ENCODE measurements at places on chromosomes 12 and 14.

- H3K4me1 ChIP-seq: no peaks in the 10 kb centered on the region
- DNase-seq: no peak
- no peaks in the 10 kb centered on the region for H3K27me3 ChIP-seq
- H3K36me3 ChIP-seq: no peaks in the 10 kb centered on the region
These were observed 336.3 kb downstream of the NOVA1 start for GRCh38 chr14:26261368-26262122.

DNA sequence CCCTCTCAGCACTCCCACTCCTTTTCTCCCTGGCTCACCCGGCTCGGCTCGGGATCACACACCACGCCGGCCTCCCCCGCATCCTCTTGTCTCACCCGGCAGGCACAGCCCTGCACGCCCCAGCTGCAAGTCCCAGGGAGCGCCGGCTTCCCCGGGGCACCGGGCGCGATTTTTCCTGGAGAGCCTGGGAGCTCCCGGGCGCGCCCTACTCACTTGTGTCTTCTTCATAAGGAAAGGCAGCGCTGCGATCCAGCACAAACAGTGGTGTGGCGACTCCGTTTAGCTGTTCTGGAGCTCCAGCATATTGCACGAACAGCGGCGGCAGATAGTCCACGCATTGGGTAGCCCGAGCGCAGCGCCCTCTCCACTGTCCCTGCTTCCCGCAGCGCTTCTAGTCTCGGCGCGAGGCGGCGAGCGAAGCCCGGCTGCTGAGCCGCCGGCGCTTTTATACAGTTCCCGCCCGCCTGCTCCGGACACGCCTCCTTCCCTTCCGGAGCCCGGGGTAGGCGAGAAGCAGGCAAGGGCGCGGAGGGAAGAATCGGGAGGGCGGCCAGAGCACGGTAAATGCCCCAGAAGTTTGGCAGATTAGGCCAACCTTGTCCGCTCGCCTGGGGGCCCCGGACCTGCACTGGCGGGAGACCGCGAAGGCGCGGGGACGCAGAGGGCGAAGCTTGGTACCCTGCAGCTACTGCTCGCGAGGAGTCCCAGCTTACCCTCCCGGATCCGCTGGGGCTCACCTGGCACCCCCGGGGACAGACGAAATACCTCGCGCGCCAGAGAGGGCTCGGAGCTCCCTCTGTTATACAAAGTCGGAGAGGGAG, at the start of gene KITLG:
Gene KITLG, minus strand, starts transcription at position 421 of the 821 bp plus-strand sequence. Its CDS starts 193 bp downstream, at position 228.
- H3K27me3 ChIP-seq: no peaks in the 10 kb centered on the region
- DNase-seq: peak; percentile 92
- H3K27ac ChIP-seq: peak within 1 kb of the TSS; percentile 16
- no peaks in the 10 kb centered on the region for H3K36me3 ChIP-seq
- peak within 1 kb of the TSS; percentile 91 for H3K4me3 ChIP-seq

GRCh38 chr12:44748950-44749468, 127.1 kb downstream of the NELL2 start:
- H3K36me3 ChIP-seq: no peaks in the 10 kb centered on the region
- no peaks in the 10 kb centered on the region for H3K27me3 ChIP-seq
- DNase-seq: no peak
- H3K4me1 ChIP-seq: no peaks in the 10 kb centered on the region
- H3K27ac ChIP-seq: no peak overlapping the region

- no peaks in the 10 kb centered on the region for H3K27me3 ChIP-seq
- DNase-seq: no peak
- H3K36me3 ChIP-seq: peaks cover 84% of the 10 kb centered on the region
- no peak overlapping the region for H3K4me3 ChIP-seq
- no peak overlapping the region for H3K27ac ChIP-seq
These were observed 77.2 kb upstream of the DYNC1H1 start for GRCh38 chr14:101887219-101887618.

- no peak for DNase-seq
- no peaks in the 10 kb centered on the region for H3K27me3 ChIP-seq
- H3K4me1 ChIP-seq: peaks cover 13% of the 10 kb centered on the region
- H3K36me3 ChIP-seq: no peaks in the 10 kb centered on the region
These were observed at the start of gene CLEC2D for GRCh38 chr12:9669534-9669933. CLEC2D (plus strand) TSS chr12:9669713; CDS start chr12:9669735, 22 bp downstream.

DNA sequence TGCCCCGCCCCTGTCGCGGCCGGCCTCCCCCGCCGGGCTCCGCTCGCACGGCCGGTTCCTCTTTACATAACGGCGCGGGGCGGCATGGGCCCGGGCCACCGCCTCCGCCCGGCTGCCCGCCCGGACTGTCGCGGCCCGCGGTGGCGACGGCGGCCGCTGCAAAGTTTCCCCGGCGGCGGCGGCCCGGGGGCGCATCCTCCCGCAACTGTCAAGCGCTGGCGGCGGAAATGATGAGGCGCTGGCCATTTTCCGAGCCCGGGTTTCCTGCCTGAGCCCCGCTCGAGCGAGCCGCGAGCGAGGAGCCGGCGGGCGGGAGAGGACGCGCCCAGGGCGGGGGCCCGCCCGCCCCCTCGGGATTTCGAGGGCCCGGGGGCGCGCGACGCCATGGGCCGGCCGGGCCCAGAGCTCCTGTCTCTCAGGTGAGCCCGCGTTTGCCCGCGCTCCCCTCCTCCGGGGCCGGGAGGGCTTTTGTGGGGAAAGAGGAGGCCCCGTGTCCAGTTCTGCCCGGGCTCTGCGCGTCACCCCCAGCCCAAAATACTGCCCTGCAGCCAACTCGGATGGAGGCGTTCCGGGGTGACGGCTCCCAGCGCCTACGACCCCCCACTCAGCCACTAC, at the start of gene SH2B3:
Gene SH2B3, plus strand, starts transcription at position 65 of the 615 bp plus-strand sequence. CDS start 12,223 bp downstream, outside the sequence.
- H3K4me1 ChIP-seq: peaks cover 45% of the 10 kb centered on the region
- H3K27me3 ChIP-seq: no peaks in the 10 kb centered on the region
- H3K27ac ChIP-seq: peak within 1 kb of the TSS; percentile 94
- peaks cover 4% of the 10 kb centered on the region for H3K36me3 ChIP-seq

GRCh38 chr12:28540324-28540714, 350.1 kb downstream of the CCDC91 start:
- DNase-seq: no peak
- peaks cover 3% of the 10 kb centered on the region for H3K4me1 ChIP-seq
- H3K27me3 ChIP-seq: no peaks in the 10 kb centered on the region
- H3K27ac ChIP-seq: no peak overlapping the region

- H3K36me3 ChIP-seq: peaks cover 47% of the 10 kb centered on the region
- H3K4me3 ChIP-seq: no peak overlapping the region
- no peak for DNase-seq
- peaks cover 3% of the 10 kb centered on the region for H3K4me1 ChIP-seq
These were observed 1.8 kb upstream of the TBK1 start for GRCh38 chr12:64450057-64450640.

GRCh38 chr14:73759714-73760597, 45.8 kb upstream of the PNMA1 start:
- DNase-seq: peak; percentile 99
- H3K36me3 ChIP-seq: no peaks in the 10 kb centered on the region

- H3K36me3 ChIP-seq: no peaks in the 10 kb centered on the region
- no peak overlapping the region for H3K4me3 ChIP-seq
- peaks cover 85% of the 10 kb centered on the region for H3K27me3 ChIP-seq
These were observed 2.5 kb downstream of the CARMIL3 start for GRCh38 chr14:24054324-24054641.

GRCh38 chr14:61753631-61754030, 8.6 kb upstream of the SNAPC1 start:
- DNase-seq: peak; percentile 50
- H3K4me3 ChIP-seq: no peak overlapping the region
- H3K27ac ChIP-seq: peak overlapping the region; percentile 94
- no peaks in the 10 kb centered on the region for H3K27me3 ChIP-seq
- H3K36me3 ChIP-seq: peaks cover 20% of the 10 kb centered on the region

DNA sequence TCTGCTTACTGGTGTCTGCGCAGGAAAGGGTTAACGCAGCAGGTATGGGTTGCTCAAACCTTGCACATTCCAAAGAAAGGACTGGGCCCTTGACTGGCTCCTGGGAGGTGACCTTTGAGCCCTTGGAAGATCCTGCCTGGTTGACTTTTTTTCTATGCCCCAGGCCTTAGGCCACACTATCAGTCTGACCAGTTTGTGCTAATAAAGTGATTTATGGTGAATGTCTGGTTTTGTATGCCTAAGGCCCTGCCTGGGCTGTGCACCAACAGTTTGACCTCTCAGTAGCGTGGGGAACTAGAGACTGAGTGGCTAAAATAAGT, 61.4 kb upstream of the SCN8A start:
- H3K36me3 ChIP-seq: no peaks in the 10 kb centered on the region
- no peak overlapping the region for H3K27ac ChIP-seq
- H3K27me3 ChIP-seq: peaks cover 37% of the 10 kb centered on the region
- DNase-seq: no peak

DNA sequence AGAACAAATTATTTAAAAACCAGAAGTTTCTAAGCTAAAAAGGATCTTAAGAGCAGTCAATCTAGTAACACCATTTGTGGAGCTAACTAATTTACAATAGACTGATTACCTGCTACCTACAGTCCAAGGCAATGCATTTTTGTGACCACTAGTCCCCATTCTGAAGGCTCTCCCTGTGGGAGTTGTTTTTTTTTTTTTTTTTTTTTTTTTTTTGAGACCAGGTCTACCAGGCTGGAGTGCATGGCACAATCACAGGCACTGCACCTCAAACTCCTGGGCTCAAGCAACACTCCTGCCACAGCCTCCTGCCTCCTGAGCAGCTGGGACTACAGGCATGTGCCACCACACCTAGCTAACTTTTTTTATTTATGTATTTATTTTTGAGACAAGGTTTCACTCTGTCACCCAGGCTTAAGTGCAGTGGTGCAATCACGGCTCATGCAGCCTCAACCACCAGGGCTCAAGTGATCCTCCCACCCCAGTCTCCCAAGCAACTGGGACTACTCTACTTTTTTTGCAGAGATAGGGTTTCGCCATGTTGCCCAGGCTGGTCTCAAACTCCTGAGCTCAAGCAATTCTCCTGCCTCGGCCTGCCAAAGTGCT, 3.9 kb downstream of the GNPTAB start:
- peak; percentile 15 for DNase-seq
- H3K27me3 ChIP-seq: no peaks in the 10 kb centered on the region
- no peak overlapping the region for H3K27ac ChIP-seq
- H3K4me3 ChIP-seq: no peak overlapping the region

DNA sequence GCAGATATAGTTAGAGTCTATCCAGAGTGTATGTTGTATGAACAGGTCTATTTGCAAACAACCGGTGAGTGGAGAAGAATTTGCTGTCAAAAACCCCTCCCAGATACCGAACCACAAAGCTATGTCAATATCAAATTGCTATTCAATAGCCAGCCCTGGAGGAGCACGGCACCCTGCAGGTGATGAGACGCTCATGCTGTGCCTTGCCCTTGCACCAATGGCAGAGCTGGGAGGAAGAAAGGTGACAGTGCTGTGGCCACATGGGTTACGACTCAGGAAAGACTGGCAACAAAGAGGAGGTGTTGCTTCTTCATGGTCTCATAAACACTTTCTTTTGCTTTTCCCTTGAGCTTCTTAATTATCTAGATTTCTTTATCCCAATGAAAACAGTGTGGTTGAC, 55.7 kb downstream of the PAX9 start:
- no peak overlapping the region for H3K27ac ChIP-seq
- DNase-seq: no peak
- no peaks in the 10 kb centered on the region for H3K4me1 ChIP-seq
- no peaks in the 10 kb centered on the region for H3K36me3 ChIP-seq

DNA sequence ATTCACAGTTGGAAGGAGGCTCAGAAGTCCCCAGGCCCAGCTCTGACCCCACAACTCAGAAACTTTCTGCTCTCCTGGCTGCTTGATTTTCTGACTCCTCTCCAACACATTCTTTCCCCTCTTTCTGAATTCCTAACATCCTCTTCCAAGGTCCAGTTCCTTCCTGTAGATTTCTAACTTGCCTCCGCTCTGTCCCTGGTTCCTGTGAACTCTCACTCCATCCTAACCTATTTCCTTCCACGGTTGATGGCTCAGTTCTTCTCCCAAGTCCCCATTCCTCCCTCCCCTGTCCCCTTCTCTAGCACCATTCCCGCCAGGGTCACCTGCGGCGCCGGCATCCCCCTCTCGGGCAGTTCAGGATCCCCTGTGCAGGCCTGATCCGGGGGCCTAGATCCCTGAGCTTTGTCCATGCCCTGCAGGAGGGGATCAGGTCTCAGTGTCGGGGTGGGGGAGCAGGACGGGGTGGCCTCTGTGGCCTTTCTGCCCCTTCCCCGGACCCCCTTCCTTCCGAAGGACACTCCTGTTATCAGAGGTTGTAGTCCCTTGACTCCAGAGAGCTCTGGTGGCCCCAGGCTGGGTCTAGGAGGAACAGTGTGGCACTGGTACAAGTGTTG, 6.0 kb upstream of the SLC22A17 start:
- H3K27me3 ChIP-seq: no peaks in the 10 kb centered on the region
- peaks cover 5% of the 10 kb centered on the region for H3K4me1 ChIP-seq
- peaks cover 37% of the 10 kb centered on the region for H3K36me3 ChIP-seq
- H3K4me3 ChIP-seq: no peak overlapping the region
- DNase-seq: no peak
- H3K27ac ChIP-seq: no peak overlapping the region

- peak overlapping the region; percentile 82 for H3K27ac ChIP-seq
- no peaks in the 10 kb centered on the region for H3K36me3 ChIP-seq
- H3K4me3 ChIP-seq: no peak overlapping the region
- no peaks in the 10 kb centered on the region for H3K27me3 ChIP-seq
These were observed 193.5 kb upstream of the EEA1 start for GRCh38 chr12:93122569-93123091.

DNA sequence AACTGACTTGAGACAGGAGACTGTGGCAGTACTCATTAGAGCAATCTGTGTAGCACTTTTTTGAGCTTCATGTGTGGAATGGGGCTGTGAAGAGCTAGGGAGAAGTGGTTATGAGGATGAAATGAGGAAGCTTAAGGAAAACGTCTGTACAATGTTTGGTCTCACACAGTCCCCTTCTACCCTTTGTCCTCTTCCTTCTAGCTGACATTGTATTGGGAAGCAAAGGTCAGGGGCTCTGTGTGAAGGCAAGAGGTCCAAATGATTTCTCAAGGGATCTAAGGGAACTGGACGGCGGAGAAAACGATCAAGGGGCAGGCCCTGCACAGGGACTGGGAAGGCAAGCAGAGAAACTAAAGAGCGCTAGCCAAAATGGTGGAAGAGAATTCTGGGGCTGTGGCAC, 13.1 kb upstream of the CIPC start:
- peaks cover 36% of the 10 kb centered on the region for H3K27me3 ChIP-seq
- no peak overlapping the region for H3K4me3 ChIP-seq
- no peak for DNase-seq
- H3K27ac ChIP-seq: no peak overlapping the region

- no peaks in the 10 kb centered on the region for H3K4me1 ChIP-seq
- H3K36me3 ChIP-seq: no peaks in the 10 kb centered on the region
- H3K27ac ChIP-seq: no peak overlapping the region
- H3K4me3 ChIP-seq: no peak overlapping the region
These were observed 391.7 kb upstream of the OR4E1 start for GRCh38 chr14:22065347-22065746.

- peaks cover 2% of the 10 kb centered on the region for H3K4me1 ChIP-seq
- no peaks in the 10 kb centered on the region for H3K36me3 ChIP-seq
- H3K27ac ChIP-seq: no peak overlapping the region
- no peaks in the 10 kb centered on the region for H3K27me3 ChIP-seq
These were observed 82.4 kb downstream of the SLC5A8 start for GRCh38 chr12:101127521-101128219.

All from mesenchymal stem cell (in vitro differentiated cells and primary cell).